Retina (tissue), 1 donor: ENCODE measurements at places on chromosomes 1 and 21.

GRCh38 chr21:37742532-37742931, 173.7 kb downstream of the KCNJ6 start:
- no peak for DNase-seq

GRCh38 chr1:32991819-32992488, 27.3 kb upstream of the RNF19B start:
- DNase-seq = no peak

DNA sequence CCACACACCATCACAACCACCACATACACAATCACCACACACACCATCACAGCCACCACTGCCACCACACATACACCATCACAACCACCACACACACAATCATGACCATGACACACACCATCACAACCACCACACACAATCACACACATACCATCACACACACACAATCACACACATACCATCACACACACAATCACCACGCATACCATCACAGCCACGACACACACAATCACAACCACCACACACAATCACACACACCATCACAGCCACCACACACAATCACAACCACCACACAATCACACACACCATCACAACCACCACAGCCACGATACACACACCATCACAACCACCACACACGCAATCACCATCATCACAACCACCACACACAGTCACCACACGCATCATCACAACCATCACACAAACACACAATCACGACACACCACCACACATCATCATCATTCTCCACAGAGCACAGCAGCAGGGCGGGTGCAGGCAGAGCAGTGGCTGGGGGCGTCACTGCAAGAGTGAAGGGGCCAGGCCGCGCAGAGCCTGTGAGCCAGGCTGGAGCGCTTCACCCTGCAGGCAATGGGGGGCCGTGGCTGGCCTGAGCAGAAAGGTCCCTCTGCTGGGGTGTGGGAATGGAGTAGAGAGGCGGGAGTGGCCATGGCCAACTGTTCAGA, 32.6 kb downstream of the CDCP2 start:
- DNase-seq = no peak

DNA sequence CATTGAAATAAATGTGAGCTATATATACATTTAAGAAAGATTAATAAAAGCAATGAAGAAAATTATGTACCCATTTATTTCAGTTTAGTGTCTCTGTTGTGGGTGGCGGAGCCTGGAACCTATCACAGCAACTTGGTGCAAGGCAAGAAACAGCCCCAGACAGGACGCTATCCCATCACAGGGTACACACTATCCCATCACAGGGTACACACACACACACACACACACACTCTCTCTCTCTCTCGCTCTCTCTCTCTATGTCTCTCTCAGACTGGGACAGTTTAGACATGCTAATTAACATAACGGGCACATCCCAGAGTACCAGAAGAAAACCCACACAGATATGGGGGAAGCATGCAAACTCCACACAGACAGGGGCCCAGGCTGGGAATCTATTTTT, 6.5 kb upstream of the IL6R start:
- DNase-seq = no peak

DNA sequence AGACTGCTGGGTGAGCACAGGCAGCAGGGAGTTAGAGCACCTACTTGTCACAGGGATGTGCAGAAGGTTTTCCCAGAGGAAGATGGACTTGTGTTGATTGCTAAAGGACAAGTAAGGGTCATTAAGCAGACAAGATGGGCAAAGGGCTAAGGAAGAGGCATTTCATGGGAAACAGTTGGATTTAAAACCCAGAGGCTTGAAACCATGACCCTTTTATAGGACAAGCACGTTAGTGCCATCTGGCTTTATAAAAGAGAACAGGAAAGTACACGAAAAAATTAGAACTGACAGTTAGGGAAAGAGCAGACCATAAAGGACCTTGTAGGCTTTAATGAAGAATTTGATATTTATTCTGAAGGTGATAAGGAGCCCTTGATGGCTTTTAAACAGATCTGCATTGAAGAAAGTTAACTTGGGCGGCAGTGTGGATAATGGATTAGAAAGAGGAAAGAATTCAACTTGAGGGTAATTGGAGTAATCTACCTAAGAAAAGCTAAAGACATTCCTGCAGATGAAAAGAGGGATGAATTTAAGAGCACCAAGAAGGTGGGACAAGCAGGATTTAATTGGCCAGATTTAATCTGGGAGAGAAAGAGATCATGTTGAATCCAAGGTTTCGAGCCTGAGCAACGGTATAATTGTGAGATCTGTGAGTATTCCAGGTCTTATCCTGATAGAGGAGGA, 68.6 kb downstream of the ZC3H11B start:
- no peak for DNase-seq

GRCh38 chr1:175216444-175216843, 23.9 kb upstream of the KIAA0040 start:
- DNase-seq = no peak

DNA sequence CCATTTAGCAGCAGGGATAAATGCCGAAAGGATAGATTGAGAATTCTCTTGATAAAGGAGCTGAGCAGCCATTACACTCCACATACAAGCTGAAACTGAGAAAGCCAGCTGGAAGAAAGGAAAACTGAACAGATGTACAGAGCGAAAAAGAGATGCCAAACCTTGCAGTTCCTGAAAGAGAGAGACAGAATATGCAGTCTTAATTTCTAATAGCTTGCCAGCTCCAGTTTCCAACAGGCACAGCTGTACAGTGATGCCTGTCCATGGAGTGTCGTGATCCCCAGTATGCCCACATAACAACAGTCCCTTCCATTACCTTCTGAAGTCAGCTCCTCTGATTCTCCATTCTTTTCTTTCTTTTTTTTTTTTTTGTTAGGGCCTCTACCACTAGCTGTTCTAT, 22.7 kb downstream of the ABL2 start:
- no peak for DNase-seq

DNA sequence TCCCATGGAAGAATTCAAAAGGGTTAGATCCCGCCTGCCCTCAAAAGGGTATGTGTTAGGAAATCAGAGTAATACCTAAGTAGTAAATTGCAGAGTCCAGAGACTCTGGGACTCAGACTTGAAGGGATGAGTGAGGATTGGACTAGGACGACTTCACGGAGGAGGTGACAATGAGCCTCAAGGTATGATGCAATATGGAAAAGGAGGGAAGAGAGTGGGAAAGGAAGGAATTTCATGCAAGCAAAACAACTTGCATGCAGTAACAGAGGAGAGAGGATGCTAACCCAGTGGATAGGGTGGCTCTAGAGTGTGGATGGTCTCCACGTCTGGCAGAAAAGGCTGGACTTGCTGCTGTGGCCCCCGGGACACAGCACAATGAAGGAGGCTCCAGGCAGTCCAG, 4.8 kb downstream of the CAPN2 start:
- no peak for DNase-seq
